ENCODE measurements at places on chromosomes 16 and 17.
A peak's percentile ranks its signal among the peaks of the same experiment; 100 is the strongest.

DNA sequence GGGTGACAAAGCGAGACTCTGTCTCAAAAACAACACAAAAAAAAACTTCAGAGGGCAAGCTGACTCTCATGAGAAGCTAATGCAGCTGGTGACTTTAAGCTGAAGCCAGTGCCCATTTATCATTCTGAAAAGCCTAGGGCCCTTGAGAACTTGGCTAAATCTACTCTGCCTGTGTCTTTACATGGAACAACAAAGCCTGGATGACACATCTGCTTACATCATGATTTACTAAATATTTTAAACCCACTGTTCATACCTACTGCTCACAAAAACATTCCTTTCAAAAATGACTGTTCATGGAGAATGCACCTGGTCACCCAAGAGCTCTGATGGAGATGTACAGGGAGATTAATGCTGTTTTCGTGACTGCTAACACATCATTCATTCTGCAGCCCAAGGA lies 6.1 kb upstream of the ALOX12 start:
- DNase-seq = no peak

GRCh38 chr16:19384656-19385055 lies 33.0 kb upstream of the TMC5 start:
- DNase-seq = peak; percentile 18

DNA sequence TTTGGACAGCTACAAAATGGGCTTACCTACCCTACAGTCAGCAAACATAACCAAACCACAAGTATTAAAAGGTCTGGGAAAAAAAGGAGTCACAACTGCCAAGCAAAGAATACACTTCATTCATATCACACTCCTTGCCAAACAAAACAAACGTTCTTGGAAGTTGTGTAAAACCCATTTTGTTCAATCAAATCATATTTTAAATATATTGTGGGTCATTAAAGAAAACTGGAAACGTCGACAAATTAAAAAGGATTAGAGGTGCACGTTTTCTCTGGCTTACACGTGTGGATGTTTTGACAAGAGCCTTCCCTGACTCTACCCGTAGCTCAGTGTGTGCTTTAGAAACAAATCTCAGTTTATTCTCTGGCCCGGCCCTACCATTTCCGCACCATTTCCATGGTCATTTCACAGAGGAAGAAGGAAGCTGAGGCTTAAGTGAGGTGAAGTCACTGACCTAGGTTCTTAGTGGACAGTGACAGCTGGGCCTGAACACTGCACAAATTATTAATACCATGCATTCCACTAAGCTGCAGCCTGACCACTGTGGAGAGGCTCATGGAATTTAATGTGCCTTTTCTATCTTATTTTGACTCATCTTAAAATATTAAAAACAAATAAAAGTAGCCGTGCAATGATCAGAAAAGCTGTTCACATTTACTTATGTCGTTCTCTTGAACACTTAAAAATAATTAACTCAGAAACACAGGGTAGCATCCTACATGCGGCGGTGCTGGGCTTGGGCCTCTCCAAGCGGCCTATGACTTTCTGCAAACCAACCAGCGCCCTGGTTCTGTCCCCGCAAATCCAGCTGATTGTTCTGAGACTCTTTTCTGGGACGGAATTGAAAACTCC lies 968 bp downstream of the CEP112 start:
- DNase-seq = no peak

DNA sequence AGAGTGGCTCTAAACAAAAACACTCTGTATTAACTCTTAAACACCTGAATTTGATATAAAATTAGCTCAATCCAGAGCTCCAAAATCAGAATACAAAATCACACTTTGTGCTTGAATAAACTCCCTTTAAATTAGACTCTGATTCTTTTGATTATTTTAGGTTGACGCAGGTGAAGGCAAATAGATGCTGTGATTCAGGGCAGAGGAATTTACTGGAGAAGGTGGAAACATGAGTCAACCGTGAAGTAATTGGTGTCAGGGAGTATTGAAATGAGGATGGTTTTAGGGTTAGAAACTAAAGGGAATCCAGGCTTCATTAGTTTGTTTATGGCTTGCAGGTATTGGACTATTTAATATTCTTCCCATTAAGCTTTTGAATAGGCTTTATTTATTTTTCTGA lies 37.1 kb upstream of the TEKT1 start:
- DNase-seq = no peak

DNA sequence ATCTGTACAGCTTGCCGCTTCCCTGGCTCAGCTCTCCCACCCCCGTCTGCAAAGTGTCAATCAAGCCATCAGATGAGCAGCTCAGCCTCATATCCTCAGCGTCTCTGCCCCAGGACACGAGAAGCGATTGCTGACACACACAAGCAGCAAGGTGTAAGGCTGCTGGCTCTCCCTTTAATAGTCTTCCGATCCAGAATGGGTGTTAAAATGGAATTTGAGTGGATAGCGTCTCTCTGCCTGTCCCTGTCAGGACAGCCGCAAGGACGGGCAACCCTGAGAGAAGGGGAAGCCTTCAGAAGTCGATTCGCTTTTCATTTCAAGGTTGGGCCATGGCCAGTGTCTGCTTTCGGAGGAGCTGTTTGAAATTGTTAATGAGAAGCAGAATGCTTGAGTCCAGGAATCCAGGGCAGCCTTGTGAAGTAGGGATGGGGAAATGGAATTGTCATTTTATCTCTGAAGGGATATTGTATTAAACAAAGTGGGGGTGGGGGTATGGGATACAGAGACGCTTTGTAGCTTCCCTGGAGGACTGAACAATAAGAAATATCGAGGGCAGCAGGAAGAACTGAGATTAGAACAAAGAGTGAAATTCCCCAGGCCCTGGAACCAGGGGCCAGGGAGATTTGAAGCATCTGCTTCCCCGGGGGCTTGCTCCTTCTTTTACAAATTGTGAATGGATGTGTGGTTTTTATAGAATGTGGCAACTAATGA lies 4.7 kb upstream of the PIPOX start:
- DNase-seq = no peak

Measured in iPS-NIHi11 (cell line).